ENCODE measurements at places on chromosomes 13 and 19.

- no peak for DNase-seq
Observed at GRCh38 chr13:60482012-60482411, 85.0 kb downstream of the TDRD3 start.

DNA sequence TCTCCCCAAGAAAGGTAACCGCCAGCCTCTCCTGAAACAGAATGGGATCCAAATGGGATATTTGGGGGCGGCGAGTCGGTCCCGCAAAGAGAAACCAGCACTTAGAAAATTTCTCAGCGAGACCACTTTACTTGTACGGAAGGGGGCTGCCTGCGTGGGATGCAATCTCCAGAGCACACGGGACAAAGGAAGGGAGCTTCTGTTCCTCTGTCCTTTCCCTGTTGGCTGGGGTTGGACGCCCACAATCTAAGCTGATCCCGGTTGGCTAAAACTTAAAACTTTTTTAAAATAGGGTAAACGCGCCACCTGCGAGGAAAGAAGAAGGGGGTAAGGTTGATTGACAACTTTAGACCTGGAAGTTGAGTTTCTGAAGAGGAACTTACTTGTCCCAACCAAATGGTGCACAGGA lies 826 bp upstream of the BSG start:
- DNase-seq: no peak

GRCh38 chr19:49766930-49767299 lies at the start of gene AP2A1:
Gene AP2A1, plus strand, starts transcription at chr19:49767001. Its CDS starts 133 bp downstream, at chr19:49767134.
- DNase-seq: no peak

- DNase-seq: no peak
Observed at GRCh38 chr19:12838182-12838885, at the start of gene MAST1. Gene MAST1, plus strand, starts transcription at chr19:12838515. Its CDS starts 58 bp downstream, at chr19:12838573.

GRCh38 chr13:46178821-46179220 lies 3.2 kb downstream of the LCP1 start:
- DNase-seq: no peak

GRCh38 chr19:42345191-42345812 lies 19.9 kb downstream of the MEGF8 start:
- no peak for DNase-seq

GRCh38 chr13:93708308-93709075 lies 481.9 kb downstream of the GPC6 start:
- DNase-seq: no peak

DNA sequence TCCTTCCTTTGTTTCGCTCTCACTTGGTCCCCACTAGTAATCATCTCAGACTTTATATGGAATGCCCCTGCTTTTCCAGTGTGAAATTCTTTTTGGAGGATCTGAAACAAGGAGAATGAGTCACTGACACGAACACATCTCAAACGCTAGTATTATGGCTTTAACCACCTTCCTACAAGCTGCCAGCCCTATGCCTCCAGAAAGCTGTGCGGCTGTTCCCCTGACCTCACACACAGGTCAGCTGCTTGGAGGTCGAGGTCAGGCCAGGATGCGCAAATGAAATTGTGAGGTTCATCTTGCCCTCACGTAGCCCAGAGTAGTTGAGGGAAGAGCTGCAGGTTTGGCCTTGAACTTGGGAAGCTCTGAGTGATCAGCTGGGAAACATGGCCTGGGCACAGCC lies 449.8 kb downstream of the FGF9 start:
- no peak for DNase-seq

Measured in iPS DF 19.7 (cell line).